ENCODE measurements at places on chromosomes 12 and 14. TPM values are rescaled to one million over a fixed set of nuclear protein-coding genes. Genes with fewer than 3 reads are reported as not detected.

GRCh38 chr12:45478931-45479330, 250.6 kb upstream of the ARID2 start:
- no peaks in the 10 kb centered on the region for H3K27me3 ChIP-seq
- H3K27ac ChIP-seq: no peak overlapping the region

DNA sequence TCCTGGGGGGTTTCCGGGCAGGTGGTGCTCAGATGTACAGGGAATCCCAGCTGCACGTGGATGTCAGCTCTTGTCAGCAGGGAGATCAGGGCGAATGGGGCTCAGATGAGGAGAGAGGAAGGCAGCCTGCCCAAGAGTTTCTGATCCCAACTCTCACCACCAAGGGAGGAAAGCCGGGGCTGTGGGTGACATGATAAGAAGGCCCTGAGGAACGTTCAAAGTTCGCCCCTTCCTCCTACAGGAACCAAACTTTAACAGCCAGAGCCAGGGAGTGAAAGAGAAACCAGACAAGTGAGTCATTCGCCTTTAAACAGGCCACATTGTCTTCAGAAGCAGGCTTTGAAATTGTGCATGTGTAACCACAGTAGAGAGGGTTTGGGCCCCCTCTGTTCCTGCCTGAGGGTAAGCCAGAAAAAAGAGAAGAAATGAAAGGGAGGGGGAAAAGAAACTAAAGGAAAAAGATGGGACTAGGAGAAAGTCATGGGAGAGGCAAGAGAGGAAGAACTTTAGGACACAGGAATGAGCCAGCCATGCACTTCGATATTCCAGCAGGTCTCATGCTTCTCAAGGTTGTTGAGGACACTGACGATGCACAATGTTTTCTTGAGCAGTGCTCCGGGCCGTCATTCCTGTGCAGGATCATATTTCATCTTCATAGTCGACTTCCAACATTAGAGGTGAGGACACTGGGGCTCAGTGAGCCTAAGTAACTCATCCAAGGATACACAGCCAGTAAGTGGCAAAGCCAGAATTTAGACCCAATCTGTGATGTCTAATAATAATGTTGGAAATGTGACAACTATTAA, 691.4 kb upstream of the TBX3 start:
- no peak overlapping the region for H3K27ac ChIP-seq
- peak overlapping the region; percentile 26 for H3K4me3 ChIP-seq
- no peaks in the 10 kb centered on the region for H3K36me3 ChIP-seq

DNA sequence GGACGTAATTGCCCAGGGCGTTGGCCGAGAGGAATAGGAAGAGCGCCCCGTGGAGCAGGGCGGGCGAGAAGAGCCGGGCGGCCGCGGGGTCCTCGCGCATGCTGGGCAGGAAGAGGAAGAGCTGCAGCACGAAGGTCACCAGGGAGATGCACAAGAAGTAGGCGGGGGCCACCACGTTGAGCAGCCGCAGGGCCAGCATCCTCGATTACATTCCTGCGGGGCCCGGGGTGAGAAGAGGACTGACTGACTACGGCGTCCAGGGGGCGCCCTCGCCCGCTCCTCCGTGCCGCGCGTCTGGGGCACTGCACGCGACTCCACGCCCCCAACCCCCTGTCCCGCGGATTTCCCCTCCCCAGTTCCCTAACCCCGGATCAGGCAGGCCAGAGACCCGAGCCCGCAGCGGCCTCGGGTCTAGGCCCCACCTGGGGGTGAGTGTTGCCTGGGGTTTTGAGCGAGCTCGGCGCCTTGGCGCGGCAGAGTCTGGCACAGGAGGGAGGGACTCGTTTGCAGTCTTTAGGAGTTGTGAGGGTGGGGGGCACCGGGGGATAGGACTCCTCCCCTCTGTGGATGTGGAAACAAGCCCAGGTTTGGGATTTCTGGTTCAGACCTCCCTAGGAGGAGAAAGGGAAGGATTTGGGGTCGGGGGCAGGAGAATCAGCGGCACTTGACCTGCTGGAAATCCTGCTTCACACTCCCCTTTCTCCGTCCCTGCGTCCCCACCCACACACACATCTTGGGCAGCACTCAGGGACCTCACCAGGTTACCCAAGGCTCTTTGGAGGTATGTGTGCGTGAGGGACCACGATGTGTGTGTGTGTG, 1.8 kb downstream of the ZDHHC22 start:
- peak; percentile 88 for DNase-seq
- peaks cover 64% of the 10 kb centered on the region for H3K27me3 ChIP-seq
- no peaks in the 10 kb centered on the region for H3K36me3 ChIP-seq
- H3K27ac ChIP-seq: no peak overlapping the region

GRCh38 chr12:94169495-94169894, 21.1 kb downstream of the PLXNC1 start:
- no peak for DNase-seq
- no peak overlapping the region for H3K27ac ChIP-seq
- H3K4me1 ChIP-seq: peaks cover 19% of the 10 kb centered on the region
- no peak overlapping the region for H3K4me3 ChIP-seq

DNA sequence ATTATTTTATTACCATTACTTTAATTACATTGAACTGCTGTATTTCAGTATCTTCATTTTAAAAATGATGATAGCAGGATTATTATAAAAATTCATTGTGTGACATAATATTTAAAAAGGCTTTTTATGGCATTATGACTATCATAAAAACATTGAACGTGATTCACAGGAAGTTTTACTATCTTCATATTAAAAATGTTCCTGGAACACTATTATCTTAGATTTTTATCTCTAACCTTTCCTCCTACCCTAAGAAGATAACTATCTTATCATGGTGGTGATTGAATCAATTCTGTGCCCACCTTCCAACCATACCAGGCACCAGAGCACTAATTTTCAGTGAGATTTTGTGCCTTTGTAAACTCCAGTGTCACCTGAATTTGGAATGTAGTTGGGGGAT, 16.2 kb downstream of the LRRC9 start:
- H3K4me1 ChIP-seq: no peaks in the 10 kb centered on the region
- no peak overlapping the region for H3K4me3 ChIP-seq
- H3K27ac ChIP-seq: no peak overlapping the region
- H3K36me3 ChIP-seq: no peaks in the 10 kb centered on the region
- DNase-seq: no peak

DNA sequence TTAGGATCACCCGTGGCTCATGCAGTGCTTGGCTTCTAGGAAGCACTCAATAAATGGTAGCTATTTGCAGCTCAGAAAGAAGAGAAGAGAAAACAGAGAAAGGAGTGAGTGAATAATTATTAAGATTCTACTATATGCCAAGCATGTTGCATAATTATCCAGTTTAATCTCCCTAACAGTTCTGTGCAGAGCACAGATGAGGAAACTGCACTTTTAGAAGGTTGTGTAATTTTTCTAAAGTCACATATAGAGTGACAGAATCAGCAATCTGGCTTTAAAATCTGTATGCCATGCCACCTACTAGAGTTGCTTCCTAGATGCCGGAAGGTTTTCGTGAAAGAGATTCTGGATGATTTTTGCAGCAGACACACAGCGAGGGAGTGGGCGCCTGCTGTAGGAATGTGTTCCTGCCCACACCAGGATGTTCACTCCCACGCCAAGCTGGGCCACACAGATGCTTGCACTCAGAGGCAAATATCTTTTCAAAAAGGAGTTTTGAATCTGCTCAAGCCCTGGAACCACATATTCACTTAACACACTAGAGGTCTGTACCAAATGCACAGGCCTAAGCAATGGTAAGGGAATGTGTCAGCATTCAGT, 50.2 kb upstream of the SMCO2 start:
- no peak for DNase-seq
- no peak overlapping the region for H3K4me3 ChIP-seq
- no peak overlapping the region for H3K27ac ChIP-seq
- H3K4me1 ChIP-seq: no peaks in the 10 kb centered on the region
- H3K36me3 ChIP-seq: peaks cover 4% of the 10 kb centered on the region
- H3K27me3 ChIP-seq: no peaks in the 10 kb centered on the region

GRCh38 chr14:104115691-104116287, 22.6 kb upstream of the KIF26A start:
- DNase-seq: peak; percentile 70
- H3K27me3 ChIP-seq: peaks cover 8% of the 10 kb centered on the region
- no peaks in the 10 kb centered on the region for H3K4me1 ChIP-seq
- H3K36me3 ChIP-seq: no peaks in the 10 kb centered on the region
- H3K27ac ChIP-seq: no peak overlapping the region

- DNase-seq: no peak
- H3K36me3 ChIP-seq: no peaks in the 10 kb centered on the region
- no peak overlapping the region for H3K4me3 ChIP-seq
- no peak overlapping the region for H3K27ac ChIP-seq
Observed at GRCh38 chr12:67085699-67086098, 183.5 kb upstream of the CAND1 start.

DNA sequence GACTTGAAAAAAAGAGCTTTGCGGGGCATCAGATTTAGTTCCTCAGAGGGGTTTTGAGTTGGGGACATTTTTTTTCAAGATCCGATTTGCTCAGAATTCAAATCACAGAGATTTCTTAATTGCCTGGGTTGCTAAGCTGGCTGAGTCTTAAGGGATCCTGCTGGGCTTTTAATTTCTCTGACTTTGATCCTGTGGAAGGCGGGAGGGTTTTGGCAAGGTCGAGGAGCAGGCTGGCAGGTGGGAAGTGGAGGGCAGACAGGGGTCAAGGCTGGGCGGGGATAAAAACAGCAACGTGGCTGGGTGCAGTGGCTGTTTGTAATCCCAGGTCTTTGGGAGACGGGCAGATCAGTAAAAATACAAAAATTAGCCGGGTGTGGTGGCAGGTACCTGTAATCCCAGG, 33.5 kb upstream of the CCDC63 start:
- H3K27ac ChIP-seq: no peak overlapping the region
- no peaks in the 10 kb centered on the region for H3K36me3 ChIP-seq
- H3K4me1 ChIP-seq: no peaks in the 10 kb centered on the region
- no peaks in the 10 kb centered on the region for H3K27me3 ChIP-seq

DNA sequence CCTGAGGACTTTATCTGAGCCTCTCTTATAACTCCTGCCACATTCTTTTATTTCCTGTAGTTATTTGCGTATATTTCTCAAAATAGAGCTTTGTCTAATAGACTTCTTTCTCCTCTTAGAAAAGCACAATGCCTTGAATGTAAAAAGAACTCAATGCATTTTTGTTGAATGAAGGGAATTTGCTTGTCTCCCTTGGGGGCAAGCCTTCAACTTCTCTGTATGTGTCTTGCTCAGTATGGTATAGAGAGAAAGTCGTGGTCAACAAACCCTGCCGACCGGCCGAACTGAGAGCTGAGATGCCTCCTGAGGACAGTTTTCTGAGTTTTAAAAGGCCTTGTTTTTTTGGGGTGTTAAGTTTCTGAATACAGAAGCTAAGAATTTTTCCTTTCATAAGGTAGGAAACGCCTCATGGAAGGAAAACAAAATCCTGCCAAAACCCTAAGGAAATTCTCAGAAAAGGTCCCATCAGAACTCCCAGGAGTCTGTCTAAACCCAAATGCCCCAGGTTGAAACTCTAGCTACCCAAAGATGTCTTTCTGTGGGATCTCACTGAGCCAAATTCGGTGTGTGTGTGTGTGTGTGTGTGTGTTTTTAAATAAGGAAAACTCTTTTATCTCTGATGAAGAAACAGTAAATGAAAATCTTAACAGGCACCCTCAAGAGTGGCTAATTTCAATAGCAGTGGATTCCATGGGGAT, 136.6 kb downstream of the C12orf75 start:
- no peak overlapping the region for H3K27ac ChIP-seq
- H3K36me3 ChIP-seq: no peaks in the 10 kb centered on the region
- H3K4me1 ChIP-seq: no peaks in the 10 kb centered on the region
- peaks cover 2% of the 10 kb centered on the region for H3K27me3 ChIP-seq
- DNase-seq: no peak

GRCh38 chr12:78324234-78324633, 493.5 kb downstream of the NAV3 start:
- no peaks in the 10 kb centered on the region for H3K36me3 ChIP-seq
- no peaks in the 10 kb centered on the region for H3K27me3 ChIP-seq
- H3K4me3 ChIP-seq: no peak overlapping the region
- no peaks in the 10 kb centered on the region for H3K4me1 ChIP-seq

DNA sequence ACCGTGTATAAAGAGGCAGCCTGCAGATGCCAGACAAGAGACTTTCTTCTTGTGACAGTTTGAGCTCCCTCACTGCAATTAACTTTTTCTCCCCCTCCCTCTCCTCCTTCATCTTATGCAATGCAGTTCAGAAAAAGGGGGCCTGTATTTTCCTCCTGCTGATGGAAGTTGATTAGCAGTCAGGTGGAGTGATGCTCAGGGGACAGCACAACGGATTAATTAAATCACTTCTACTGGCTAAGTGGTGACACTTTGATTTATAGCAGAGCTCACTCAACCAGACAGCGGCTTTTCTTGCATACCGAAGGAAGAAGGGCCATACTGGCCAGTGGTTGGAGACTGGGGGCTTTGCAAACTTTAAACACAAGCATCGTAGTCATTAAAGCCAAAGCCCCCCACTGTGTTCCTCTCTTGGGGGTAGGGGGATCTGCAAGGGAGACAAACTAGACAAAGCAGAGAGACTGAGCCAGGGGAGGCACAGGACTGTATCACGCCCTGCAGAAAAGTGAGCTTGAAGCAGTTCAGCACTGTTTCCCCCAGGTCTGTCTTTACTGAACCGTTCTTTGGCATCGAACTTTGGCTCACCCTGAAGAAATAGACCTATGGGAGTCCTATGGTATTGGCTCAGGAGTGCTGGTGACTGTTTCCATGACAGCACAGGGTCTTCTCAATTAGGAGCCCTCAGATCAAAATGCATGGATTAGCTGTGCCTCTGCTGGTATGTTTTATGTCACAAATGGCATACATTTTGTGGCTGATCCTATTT, 47.7 kb downstream of the SPRING1 start:
- H3K27ac ChIP-seq: no peak overlapping the region
- no peaks in the 10 kb centered on the region for H3K36me3 ChIP-seq
- H3K27me3 ChIP-seq: peaks cover 36% of the 10 kb centered on the region
- H3K4me1 ChIP-seq: no peaks in the 10 kb centered on the region

- peaks cover 53% of the 10 kb centered on the region for H3K36me3 ChIP-seq
- H3K27me3 ChIP-seq: no peaks in the 10 kb centered on the region
- peak; percentile 74 for DNase-seq
- H3K27ac ChIP-seq: no peak overlapping the region
- H3K4me3 ChIP-seq: no peak overlapping the region
- H3K4me1 ChIP-seq: peaks cover 10% of the 10 kb centered on the region
Observed at GRCh38 chr12:27652174-27652763, 44.0 kb upstream of the REP15 start.

GRCh38 chr12:133023566-133023965, 13.7 kb upstream of the ZNF84 start:
- DNase-seq: no peak
- H3K27ac ChIP-seq: no peak overlapping the region
- no peaks in the 10 kb centered on the region for H3K36me3 ChIP-seq

DNA sequence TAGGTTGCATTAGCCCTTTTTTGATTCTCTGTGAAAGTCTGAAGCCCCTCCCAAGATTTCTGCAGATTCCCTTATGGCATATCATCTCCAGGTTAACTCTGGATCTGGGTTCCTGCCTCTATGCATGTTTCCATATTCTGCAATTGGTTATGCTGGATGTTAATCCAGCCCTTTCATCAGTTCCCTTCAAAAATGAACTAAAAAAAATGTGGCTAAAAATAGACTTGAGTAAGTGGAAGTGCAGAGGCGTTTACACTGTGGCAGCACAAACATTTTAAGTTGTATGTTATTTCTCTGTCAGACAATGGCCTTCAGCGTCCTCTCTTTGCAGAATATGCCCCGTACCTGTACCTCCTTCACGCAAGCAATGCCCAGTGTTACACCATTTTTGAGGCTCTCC, 11.4 kb downstream of the MGST1 start:
- H3K27me3 ChIP-seq: no peaks in the 10 kb centered on the region
- no peak overlapping the region for H3K4me3 ChIP-seq
- no peak for DNase-seq
- peaks cover 66% of the 10 kb centered on the region for H3K36me3 ChIP-seq

RASAL1 gene
- not detected for total RNA-seq

CCDC177 gene
- not detected for total RNA-seq

SLC25A21 gene
- total RNA-seq: 0.29 TPM

ACOT6 gene
- not detected for total RNA-seq

OR6C70 gene
- total RNA-seq: not detected
